ENCODE measurements at places on chromosomes 5 and 9. TPM values are rescaled to one million over a fixed set of nuclear protein-coding genes. Genes with fewer than 3 reads are reported as not detected.

DNA sequence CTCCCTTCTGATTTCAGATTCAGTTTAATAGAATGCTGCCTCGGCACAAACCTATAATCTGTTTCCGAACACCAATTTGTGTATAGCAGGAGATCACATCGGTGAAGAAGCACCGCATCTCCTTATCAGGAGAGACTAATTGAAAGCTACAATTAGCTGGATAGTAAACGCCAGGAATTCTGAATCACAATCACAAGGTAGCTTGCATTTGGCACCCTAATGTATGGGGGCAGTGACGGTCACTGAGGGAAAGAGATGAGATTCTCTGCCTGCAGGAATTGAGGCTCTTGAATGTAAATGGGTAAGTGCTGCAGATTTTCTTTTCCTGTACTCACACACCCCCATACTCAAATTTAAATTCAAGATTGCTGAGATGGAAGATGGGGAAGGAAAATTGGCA is 373.6 kb upstream of the ZNF608 start:
- DNase-seq = no peak

DNA sequence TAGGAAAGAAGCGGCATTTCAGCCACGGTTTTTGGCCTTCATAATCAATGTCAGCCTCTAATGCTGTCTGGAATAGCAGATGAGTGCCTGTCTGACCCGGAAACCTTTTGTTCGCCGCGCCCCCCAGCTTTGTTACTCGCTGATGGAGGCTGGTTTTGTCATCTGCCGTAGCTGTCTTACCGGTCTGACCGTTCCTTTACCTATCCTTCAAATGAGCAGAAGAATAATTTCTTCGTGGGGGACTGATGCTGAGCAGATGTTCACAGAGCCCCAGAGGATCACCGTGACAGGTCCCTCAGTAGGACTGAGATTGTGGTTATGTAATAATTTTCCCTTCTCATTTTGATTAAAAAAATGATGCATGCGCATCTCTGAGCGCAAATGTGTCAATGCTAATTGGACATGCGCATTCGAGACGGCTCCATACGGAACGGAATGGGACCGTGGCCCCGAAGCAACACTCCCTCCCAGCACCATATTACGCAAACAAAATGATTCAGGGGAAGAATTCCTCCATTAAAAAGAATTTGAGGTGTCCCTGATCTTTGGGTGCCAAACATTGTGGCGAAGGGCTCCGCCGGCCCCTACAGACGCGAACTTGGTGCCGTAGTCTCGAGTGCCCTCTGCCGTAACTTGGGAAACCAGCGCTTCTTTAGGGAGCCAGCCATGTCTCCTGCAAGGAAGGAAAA is 27.6 kb downstream of the TLX3 start:
- no peak for DNase-seq

- no peak for DNase-seq
Observed at GRCh38 chr5:159657771-159658170, 258.5 kb upstream of the ADRA1B start.

DNA sequence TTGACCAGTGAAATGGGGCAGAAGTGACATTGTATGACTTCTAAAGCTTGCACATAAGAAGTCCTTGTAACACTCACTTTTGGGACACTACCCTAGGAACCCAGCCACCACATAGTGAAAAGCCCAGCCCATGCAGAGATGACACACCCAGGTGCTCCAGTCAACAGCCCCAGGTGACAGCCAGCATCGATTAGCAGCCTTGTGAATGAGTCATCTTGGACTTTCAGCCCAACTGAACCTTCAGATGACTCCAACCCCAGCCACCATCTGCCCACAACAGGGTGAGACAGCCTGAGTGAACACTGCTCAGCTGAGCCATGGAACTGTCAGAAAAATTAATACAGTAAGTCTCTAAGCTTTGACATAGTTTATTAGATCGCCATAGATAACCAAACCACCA is 458.6 kb downstream of the ZSWIM6 start:
- no peak for DNase-seq

DNA sequence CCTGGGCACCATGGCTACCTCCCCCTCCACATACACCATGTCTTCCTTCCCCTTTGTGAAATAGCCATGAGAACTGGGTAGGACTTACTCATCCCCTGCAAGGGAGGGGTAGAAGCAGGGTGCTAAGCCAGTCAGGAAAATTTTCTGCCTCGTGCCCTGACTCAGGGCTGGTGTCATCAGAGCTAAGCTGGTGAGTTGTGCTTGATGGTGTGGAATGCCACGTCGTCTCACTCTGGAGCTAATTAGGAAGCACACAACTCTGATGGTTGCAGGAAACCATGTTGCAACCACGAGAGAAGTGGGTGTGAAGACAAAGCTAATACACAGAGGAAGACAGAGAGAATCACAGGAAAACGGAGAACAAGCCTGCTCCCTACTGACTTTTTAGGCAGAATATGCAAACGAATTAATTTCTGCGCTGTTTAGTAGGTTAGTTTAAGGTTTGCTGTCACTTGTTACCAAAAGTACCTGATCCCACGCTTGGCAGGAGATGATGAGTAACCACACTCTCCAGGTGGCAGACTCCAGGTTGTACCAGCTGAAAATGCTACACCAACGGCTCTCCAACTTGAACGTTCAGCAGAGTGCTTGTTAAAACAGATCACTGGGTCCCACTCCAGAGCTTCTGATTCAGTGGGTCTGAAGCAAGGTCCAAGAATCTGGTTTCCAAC is 54.5 kb downstream of the STK10 start:
- DNase-seq = no peak

DNA sequence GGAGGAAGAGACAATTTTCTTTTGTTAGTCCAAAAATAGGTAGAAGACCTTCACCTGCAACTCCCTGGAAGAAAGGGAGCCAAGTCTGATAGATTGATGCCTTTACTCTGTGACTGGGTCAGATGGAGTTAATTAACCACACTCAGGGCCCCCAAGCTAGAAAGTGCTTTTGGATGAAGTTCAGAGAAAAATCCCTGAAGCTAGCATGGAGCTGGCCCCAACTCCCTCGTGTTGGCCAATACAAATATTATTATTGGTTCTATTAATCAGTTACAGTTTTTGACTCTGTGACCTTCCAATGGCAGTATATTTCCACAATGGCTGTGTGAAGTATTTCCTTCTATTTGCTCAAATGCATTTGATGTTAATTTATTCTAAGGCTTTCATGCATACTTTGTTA is 1753.5 kb downstream of the EFNA5 start:
- DNase-seq = no peak

GRCh38 chr5:55072666-55073065 is 29.8 kb upstream of the GZMA start:
- DNase-seq = no peak

GRCh38 chr5:170523142-170523551 is 19.3 kb downstream of the KCNIP1 start:
- DNase-seq = no peak

- no peak for DNase-seq
Observed at GRCh38 chr5:56463944-56464571, 230.9 kb upstream of the ANKRD55 start.

DNA sequence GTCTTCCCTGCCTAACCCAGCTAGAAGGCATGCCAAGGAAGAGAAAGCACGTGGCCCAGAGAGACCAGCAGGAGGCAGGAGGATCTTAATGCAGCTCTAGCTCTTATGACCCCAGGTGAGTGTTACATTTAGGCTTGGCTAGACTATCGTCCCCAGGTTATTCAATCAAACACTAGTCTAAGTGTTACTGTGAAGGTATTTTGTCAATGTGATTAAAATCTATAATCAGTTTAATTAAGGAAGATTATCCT is 483.7 kb downstream of the BNC2 start:
- DNase-seq = no peak

SNCAIP gene
- total RNA-seq = 2.6 TPM

PCDHA8 gene
- 1.1 TPM for total RNA-seq

PCDHA13 gene
- 1.1 TPM for total RNA-seq

IFNA17 gene
- total RNA-seq = not detected

CLIC3 gene
- total RNA-seq = 4.9 TPM

GABBR2 gene
- total RNA-seq = 0.12 TPM

All from chondrocyte (in vitro differentiated cells).